ENCODE measurements at places on chromosomes 5 and 9.

GRCh38 chr5:54222336-54222735 lies 88.0 kb downstream of the ARL15 start:
- DNase-seq = no peak

DNA sequence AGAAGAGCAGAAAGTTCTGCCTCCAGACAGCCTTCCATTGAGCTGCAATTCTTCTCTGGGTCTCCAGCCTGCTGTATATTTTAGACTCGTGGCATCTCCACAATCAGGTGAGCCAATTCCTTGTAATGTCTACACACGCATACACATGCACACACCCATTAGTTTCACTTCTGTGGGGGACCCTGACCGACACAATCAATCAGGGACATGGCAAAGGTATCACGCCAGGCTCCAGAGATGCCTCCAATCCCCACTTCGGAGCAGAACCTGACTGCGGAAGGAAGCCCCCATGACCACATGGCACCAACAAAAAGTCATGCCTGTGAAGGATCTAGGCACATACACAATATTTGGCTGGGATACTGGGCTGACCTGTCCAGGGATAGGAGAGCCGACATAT lies 21.4 kb downstream of the SEMA4D start:
- DNase-seq = no peak

GRCh38 chr5:23461576-23461975 lies 45.8 kb upstream of the PRDM9 start:
- DNase-seq = no peak

- DNase-seq = no peak
Measured at GRCh38 chr9:81585191-81585763, 104.1 kb downstream of the TLE1 start.

DNA sequence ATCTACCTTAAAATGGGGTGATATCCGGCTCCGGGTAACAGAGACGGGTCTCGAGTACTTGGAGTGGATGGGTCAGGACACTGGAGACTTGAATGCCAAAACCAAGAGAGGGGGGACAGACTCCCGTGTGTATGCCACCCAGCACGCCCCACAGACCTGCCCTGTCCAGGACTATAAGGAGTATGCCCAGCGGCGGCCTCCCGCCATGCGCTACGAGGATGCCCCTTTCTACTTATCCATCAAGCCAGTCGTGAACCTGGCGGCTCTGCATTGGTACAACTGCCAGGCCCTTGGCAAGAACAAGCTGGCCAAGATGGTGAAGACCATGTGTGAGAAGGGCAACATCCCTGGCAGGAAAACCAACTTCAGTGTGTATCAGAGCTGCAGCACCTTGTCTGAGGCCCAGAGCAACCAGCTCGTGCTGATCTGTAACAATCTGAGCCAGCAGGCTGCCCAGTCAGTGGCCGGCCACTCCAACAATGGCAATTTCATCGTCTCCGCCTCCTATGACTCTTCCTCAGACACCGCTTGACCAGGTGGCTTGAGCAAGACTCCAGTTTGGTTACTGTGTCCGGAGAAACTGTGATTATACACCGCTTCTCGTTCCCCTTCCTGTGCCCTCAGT lies 99.4 kb downstream of the INIP start:
- no peak for DNase-seq

DNA sequence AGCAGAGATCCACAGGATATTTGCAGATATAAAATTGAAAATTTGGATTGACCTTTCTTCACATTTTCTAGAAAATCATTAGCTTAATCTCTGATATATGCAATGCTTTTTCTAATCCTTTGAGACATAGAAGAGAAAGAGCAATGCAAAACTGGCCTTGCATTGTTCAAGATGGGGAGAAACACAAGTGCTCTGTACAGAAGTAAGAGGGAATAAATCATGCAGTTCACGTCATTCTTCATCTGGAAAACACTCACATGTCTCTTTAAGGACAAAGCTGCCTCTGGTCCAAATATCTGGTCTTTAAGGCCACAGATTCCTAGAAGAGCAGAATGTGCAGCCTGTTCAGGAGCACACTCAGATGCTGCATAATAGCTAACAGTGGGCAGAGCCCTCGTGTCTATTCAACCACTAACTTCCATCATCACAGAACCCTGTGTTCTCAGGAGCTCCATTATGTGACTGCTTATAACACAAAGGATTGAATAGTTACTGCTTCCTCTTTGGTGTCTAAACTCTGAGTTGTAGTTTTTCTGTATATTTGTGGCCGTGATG lies 277.5 kb downstream of the PLK2 start:
- DNase-seq = no peak

GRCh38 chr5:50846261-50846660 lies 179.8 kb downstream of the PARP8 start:
- no peak for DNase-seq

DNA sequence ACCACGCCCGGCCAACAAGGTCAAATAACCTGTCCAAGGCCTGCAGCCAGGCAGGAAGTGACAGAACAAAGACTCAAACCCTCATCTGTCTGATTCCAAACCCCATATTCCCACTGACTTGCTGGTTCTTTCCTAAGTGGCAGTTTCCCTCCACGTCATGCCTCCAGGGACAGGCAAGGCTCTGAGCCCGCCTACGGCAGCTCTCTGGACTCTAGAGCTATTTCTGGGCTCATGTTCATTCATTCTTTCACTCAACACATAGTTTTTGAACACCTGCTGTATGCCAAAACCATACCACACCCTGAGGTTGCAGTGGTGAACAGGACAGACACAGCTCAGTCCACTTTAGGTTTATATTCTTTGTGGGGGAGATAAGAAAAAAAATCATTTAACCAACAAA lies 5.2 kb upstream of the FBP1 start:
- no peak for DNase-seq

DNA sequence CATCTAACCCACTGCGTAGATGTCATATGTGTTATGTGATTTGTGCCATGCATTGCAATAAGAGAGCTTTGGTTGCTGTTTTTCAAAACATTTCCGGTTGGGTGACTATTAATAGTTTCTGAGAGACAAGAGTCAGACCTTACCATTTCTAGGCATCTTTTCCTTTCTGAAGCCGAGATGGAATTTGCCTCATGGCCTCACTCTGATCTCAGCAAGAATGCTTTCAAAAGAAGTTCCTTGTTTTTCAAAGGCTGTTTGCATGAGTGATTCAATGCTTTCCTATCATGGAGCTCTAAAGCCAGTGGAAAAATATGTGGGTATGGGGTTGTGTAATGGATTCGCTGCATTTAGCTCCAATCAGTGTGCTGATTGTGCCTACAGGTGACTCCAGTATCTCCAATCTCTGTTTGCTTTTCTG lies 203.1 kb upstream of the PPP1R2B start:
- DNase-seq = no peak

- DNase-seq = no peak
Measured at GRCh38 chr5:32475334-32476097, 31.0 kb upstream of the ZFR start.

DNA sequence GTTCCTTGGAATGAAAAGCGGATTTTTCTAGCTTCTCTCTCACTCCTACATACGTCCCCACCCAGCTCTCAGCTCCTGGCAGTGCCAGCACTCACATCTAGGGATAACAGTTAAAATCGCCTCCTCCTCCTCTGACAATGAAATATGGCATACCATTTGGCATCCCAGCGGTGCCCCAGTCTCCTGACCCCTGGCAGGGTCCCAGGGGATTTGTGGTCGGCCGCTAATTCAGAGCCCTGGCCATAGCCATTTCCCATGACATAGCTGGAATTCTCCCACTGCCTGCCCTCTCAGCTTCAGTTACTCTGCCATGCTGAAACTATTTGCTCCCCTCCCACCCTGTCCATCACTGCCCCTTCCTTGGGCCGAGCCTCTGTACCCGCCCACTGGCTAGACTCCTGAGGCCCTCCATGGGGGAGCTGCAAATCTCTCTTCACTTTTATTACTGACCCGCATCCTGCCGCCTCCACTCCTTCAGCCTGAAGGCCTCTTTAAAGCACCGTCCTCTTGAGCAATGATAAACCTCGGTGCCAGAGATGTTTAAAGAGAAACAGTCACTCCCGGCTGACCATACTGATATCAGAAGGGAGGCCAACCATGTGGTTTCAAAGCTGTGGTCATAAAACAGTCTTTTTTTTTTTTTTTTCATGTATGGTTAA lies 139.8 kb downstream of the SLIT3 start:
- no peak for DNase-seq

- no peak for DNase-seq
Measured at GRCh38 chr5:170470808-170471404, 32.9 kb upstream of the KCNIP1 start.

GRCh38 chr9:107945493-107945892 lies 455.9 kb upstream of the KLF4 start:
- no peak for DNase-seq

DNA sequence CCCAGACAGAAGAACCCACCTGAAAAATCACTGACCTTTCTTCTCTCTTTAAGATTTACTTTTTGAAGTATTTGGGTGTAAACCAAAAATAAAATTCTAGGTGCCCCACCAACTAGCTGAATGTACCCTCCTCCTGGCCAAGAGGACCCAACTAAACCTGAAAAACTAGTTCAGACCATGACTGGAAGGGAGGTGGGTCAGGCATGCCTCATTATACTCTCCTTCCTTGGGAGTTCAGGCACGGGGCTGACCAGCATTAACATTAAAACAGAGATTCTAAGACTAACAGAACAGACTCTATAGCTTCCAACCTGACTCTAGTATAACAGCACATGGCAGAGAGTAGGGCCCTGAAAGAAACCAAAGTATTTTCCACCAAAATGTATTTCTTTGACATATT lies 61.4 kb downstream of the CERT1 start:
- DNase-seq = no peak
